ENCODE measurements at places on chromosomes 6 and 20.

- DNase-seq, result no peak
Measured at GRCh38 chr20:44858606-44859360, 26.7 kb upstream of the YWHAB start.

GRCh38 chr6:117399924-117400323, 25.8 kb downstream of the ROS1 start:
- DNase-seq, result no peak

- DNase-seq, result no peak
Measured at GRCh38 chr6:131013495-131013894, 49.5 kb downstream of the EPB41L2 start.

GRCh38 chr20:5510446-5510845, 193.7 kb upstream of the PROKR2 start:
- no peak for DNase-seq

DNA sequence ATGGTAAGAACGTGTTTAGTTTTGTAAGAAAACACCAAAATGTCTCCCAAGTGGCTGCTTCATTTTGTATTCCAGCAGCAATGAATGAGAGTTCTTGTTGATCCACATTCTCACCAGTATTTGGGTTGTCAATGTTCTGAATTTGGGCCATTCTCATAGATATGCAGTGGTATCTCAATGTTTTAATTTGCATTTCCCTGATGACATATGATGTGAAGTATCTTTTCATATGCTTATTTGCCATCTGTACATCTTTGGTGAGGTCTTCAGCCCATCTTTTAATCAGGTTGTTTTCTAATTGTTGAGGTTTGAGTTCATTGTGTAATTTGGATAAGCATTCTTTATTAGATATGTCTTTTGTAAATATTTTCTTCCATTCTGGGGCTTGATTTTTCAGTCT, 436.8 kb upstream of the IRAK1BP1 start:
- no peak for DNase-seq

DNA sequence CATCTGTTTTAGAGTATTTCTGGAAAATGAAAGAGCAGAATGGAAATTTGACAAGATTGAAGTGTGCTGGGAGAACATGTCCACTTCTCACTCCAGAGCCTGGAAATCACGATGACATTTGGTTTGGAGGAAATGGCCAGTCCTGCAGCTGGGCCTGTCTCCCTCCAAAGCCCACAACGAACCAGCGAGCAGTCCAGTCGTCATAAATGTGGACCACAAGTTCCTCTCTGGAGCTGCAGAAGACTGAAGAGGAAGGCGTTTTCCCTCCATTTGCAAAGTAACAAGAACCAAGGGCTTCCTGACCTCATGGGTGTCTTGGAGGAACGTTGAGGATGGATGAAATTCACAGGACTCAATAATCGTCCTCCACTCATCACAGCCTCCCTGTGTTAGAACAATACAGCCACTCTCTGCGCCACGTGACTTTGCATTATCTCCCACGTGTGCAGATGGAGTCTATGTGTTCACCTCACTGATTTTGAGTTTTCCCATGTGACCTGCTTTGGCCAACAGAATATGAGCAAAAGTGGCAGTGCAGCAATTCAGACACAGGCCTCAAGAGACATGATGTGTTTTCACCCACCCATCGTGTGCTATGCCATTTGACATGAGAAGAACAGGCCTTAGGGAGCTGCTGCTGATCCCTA, 9.1 kb upstream of the SPATS1 start:
- DNase-seq, result no peak

DNA sequence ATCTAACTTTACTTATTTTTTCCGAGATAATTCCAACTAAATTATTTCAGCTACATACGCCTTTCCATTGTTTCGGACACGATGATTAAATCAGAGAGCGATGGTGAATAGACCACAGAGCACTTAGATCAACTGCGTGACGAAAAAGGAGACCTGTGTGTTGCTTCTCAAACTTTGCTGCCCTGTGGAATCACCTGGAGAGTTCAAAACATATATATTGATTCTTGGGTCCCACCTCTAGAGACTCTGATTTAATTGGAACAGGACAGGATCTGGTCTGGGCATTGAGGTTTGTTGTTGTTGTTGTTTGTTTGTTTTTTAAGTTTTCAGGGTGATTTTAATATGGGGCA, 401 bp upstream of the TNFRSF21 start:
- DNase-seq, result no peak

DNA sequence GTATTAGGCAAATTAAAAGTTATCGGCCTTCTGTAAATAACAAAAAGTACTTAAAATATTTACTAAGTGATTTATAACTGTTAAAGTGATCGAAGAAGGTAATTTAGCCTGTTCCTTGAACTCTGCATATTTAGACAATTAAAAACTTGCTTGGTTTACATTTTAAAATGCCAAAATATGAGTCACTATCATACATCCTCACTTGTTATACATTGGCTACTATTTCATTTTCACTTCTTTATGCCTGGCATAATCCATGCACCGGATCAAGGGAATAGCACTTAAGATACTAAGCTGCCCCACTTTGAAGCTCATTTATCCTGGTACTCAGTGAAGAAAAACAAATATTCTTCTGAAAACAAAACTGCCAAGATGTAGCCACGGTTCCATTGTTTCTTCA, 344.6 kb downstream of the UBE3D start:
- no peak for DNase-seq

GRCh38 chr6:122063076-122063475, 336.4 kb upstream of the HSF2 start:
- no peak for DNase-seq

- no peak for DNase-seq
Measured at GRCh38 chr6:74755778-74756177, 450.1 kb downstream of the COL12A1 start.

- DNase-seq, result no peak
Measured at GRCh38 chr6:84052204-84052882, 18.8 kb downstream of the MRAP2 start.

DNA sequence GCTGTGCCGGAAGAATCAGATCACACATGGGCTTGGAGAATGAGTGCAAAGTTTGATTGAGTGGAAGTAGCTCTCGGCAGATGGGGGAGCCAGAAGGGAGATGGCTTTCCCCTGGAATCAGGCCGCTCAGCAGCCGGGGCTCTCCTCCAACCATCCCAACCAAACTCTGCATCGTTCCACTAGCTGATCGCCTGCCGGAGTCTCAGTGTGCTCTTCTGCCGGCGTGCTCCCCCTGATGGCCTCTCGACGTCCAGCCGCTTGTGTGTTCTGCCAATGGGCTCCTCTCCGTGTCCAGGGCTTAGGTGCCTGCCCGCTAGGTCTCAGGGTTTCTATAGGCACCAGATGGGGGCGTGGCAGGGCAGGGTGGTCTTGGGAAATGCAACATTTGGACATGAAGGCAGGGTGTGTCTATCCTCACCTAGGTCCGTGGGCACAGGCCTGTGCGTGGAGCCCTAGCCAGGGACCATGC, 4.9 kb upstream of the BIRC7 start:
- no peak for DNase-seq

DNA sequence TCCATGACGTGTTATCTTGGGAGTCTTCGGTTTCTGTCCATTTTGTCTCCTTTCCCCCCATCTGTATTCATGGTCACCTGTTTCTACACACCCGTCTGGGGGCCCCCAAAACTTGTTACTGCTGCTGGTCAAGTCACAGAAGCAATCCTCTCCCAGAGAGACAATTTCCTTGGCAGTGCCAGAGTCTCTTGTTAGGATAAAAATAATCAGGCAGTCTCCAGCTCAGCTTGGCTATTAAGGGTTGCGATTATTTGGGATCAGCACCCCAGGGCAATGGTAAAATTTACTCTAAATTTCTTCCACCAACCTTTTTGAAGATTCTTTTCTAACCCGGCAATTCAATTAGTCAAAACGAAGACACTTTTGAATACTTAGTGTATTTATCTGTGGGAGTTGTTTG, 229.1 kb upstream of the JARID2 start:
- DNase-seq, result no peak

Measured in activated CD8-positive, alpha-beta memory T cell treated with anti-CD3 and anti-CD28 coated beads for 4 hours (primary cell).